ENCODE measurements at places on chromosomes 2 and 18.

DNA sequence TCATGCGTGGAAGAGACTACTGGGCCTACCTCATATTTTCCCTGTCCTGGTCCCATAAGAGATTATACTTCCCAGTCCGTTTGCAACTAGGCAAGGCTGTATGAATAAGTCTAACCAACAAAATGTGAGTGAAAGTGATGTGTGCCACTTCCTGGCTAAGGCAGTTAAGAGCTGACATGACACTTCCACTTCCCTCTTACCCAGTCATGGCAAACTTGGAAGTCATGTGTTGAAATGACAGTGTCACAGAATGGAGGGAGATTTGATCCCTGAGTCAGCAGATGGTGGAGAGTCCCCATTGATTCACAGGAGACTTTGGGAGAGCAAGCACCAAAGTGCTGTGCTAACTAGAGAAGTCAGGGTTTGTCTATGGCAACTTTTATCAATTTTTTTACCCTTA is 36.4 kb downstream of the TACR1 start:
- DNase-seq: no peak

- DNase-seq: no peak
These were observed 7.7 kb downstream of the HJURP start for GRCh38 chr2:233846387-233847247.

DNA sequence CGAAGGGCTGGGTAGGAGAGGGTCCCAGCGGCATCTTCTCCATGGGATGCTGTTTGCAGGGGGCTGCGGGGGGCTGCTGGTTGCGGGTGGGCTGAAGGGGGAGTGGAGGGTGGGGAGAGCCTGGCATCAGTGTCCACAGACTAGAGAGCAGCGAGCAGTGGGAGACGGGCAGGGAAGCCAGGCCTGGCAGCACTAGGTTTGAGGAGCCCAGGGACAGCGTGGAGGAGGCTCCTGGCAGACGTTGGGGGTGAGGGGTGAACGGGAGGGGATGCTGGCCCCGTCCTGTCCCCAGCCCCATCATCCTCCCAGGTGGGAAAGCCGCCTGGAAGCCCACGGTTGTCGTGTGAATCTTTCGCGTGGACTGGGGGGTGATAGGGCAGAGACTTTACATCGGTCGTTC is 48.2 kb upstream of the TFCP2L1 start:
- DNase-seq: no peak

DNA sequence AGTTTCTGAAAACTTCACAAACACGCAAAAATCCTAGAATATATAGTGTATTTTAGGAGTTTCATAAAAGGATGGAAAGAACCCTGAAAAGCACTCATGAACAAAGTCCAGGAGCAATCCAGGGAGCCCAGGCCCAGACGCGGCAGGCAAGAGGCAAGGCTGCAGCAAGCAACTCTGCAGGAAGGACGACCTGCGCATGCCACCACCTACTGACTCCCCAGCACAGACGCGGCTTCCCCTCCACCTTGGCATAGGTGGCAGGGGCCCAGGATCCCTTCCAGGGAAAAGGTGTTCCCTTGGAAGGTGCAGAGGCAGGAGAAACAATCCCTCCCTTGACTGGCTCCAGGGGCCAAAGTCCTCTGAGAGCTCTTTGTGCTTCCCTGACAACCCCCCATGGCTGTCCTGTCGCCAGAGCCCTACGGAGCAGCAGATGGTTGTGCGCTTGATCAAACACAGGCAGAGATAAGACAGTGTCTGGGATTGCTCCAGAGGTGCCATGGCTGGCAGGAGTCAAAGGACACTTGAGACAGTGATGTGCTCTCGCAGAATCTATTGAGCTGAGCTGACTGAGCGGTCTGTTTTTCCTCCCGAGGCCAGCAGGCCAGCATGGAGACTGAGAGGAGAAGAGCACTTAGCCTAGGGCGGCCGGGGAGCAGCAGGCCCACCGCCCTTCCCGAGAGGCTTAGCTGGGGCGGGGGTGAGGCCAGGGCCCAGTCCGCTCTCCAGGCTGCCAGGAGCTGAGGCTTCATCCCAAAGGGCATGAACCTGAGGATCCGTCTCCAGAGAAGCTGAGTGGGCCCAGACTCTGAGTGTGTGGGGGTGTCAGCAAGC is 10.8 kb upstream of the AMER3 start:
- no peak for DNase-seq

DNA sequence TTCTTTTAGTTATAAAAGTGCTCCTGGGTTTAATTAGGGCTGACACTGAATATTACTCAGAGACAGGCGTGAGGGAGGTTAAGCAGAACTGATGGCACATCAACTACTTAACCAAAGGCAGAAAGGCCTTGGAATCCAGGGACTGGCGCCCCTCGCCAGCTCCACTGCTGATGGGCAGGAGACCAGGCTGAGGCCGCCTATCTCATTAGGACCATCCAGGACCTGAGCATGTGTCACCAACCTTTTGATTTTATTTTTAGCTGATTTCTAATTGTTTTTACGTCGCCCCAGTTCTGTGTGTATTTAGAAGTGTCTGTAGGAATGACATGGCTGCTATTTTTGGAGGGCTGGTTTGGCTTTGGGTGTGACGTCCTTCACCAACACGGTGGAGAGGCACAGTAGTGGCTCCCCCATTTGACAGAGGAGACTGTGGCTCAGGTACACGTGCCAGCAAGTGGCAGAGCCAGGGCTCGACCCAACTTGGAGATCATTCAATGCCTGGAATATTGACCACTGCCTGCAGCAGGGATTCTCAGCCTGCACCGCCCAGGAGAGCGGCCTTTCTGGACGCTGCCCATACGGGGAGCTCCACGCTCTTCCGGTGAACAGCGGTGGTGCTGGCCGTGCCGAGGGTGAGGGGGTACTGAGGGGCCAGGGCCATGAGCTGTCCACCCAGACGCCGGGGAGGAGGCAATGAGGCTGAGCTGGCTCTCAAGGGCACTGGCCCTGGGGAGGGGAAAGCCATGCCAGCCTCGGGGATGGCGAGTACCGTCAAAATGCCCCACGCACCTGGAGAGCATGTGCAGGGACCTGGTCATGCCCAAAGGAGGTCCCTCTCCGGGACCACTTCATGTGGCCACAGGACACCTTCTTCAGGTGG is 205.7 kb downstream of the ASB1 start:
- DNase-seq: no peak
